ENCODE measurements at places on chromosomes 6 and 20. TPM values are rescaled to one million over a fixed set of nuclear protein-coding genes. Genes with fewer than 3 reads are reported as not detected.

Gene ENPP1
- 0.10 TPM for total RNA-seq

Gene QKI
- total RNA-seq, result 61.7 TPM

DNA sequence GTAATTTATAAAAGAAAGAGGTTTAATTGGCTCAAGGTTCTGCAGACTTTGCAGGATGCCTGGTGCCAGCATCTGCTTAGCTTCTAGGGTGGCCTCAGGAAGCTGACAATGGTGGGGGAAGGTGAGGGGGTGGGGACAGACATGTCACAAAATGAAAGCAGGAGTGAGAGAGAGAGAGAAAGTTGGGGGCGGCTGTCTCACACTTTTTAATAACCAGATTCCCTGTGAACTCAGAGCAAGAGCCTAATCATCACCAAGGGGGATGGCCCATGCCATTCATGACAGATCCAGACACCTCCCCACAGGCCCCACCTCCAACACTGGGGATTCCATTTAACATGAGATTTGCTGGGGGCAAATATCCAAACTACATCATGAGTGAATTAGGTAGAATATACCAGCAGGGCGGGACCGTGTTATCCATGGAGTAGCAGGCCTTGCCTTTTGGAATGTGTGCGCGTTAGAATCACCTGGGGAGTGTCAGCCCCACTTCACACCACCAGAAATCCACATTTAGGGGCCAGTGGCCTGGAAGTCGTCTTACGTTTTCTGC lies 258.8 kb downstream of the CDH4 start:
- no peaks in the 10 kb centered on the region for H3K27me3 ChIP-seq
- H3K36me3 ChIP-seq, result no peaks in the 10 kb centered on the region
- H3K4me3 ChIP-seq, result no peak overlapping the region
- H3K4me1 ChIP-seq, result no peaks in the 10 kb centered on the region

- no peak for DNase-seq
- no peaks in the 10 kb centered on the region for H3K4me1 ChIP-seq
- peaks cover 7% of the 10 kb centered on the region for H3K27me3 ChIP-seq
- H3K36me3 ChIP-seq, result no peaks in the 10 kb centered on the region
- no peak overlapping the region for H3K27ac ChIP-seq
Measured at GRCh38 chr6:97361286-97361685, 78.3 kb upstream of the MMS22L start.

DNA sequence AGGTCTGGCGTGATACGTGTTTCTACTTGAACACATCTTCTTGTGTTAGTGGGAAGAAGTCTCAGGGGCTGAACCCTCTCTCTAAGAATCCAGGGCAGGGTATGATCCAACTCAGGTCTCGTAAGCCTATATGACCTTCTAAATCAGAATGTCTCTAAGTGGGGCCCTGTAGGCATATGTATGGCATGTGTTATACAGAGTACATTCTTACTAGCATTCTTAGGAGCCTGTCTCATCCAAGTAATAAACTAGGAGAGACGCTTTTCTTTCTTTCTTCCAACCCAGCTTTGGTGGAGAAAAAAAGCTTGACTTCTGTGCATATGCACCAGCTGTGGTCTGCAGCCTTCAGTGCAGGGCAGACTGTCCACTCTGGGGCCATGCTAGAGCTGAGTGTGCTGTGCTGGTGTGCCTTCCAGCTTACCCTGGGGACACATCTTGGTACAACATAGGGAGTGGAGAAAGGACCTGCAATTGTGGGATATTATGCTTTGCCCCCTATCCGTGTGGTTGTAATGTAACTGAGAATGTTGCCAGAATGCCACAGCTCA lies 47.3 kb downstream of the L3MBTL3 start:
- H3K4me3 ChIP-seq, result no peak overlapping the region
- DNase-seq, result no peak
- H3K36me3 ChIP-seq, result peaks cover 37% of the 10 kb centered on the region

DNA sequence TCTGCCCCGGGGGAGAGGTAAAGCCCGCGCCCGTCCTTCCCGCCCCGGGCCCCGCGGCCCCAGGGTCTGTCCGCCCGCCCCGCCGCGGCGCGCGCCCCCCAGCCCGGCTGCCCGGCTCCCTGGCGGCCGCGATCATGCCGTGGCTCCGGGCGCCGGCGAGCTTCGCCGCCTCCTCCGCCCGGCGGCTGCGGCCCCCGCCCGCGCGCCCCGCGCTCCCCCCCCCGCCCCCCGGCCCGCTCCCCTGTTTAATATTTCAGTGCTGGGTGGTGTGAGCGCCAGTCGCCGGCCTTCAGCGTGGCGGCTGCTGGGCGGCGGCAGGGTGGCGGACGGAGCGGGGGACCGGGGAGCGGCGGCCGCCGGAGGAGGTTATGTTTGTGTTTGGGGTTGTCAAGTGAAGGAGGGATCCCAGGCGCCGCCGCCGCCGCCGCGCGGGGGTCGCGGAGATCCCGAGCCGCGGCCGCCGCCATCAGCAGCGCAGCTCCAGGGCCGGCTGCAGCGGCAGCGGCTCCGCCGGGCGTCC lies at the start of gene HIVEP1:
TSS of gene HIVEP1 (plus strand) at position 275 of the 520 bp plus-strand sequence. CDS start 3,317 bp downstream, outside the sequence.
- DNase-seq, result no peak
- H3K4me3 ChIP-seq, result peak within 1 kb of the TSS; percentile 99
- H3K27me3 ChIP-seq, result no peaks in the 10 kb centered on the region
- peaks cover 30% of the 10 kb centered on the region for H3K36me3 ChIP-seq
- peaks cover 57% of the 10 kb centered on the region for H3K4me1 ChIP-seq
- H3K27ac ChIP-seq, result peak within 1 kb of the TSS; percentile 99

- no peak for DNase-seq
- H3K4me3 ChIP-seq, result no peak overlapping the region
- H3K27ac ChIP-seq, result no peak overlapping the region
- no peaks in the 10 kb centered on the region for H3K4me1 ChIP-seq
- no peaks in the 10 kb centered on the region for H3K36me3 ChIP-seq
- peaks cover 6% of the 10 kb centered on the region for H3K27me3 ChIP-seq
Measured at GRCh38 chr6:163863565-163863964, 449.0 kb downstream of the QKI start.
